ENCODE measurements at places on chromosomes 16 and 17. TPM values are rescaled to one million over a fixed set of nuclear protein-coding genes. Genes with fewer than 3 reads are reported as not detected.

The ATP1B2 gene
- not detected for total RNA-seq

DNA sequence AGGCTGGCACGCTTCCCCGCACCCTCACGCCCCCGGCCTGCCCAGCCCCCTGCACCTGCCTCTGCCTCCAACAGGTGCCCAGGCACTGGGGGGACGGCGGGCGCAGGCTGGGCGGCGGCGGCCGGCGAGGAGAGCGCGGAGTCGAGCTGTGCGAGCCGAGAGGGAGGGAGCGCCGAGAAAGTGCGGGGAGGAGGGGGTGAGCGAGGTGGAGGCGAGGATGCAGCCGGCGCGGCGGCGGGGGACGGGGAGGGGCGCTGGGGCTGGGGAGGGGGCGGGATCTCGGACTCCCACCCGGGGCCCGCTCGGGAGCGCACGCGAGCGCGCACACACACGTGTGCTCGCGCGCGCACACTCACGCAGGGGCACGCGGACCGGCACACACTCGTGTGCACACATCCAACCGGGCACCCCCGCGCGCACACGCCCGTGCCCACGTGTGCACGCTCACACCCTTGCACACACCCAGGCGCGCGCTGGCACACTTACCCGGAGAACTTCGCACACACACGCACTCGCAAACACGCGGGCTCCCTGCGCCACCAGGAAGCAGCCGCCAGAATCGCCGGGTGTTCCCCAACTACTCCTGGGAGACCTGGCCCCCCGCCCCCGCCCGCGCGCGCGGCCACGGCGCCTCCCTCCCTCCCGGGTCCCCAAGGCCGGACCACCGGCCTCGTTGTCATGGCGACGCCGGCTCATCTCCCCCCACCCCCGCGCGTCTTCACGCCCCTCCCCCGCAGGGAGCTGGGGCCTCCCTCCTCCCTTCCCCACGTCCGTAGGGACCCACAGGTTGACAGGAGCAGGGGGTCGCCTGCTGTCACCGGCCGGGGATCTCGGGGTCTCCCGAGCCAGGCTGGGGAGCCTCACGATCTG, at the start of gene DOC2A:
Gene DOC2A (minus strand): TSS at position 184 of the 870 bp plus-strand sequence. CDS start 805 bp downstream, outside the sequence.
- DNase-seq = no peak
- peaks cover 6% of the 10 kb centered on the region for H3K36me3 ChIP-seq
- H3K4me1 ChIP-seq = no peaks in the 10 kb centered on the region
- H3K27me3 ChIP-seq = peaks cover 27% of the 10 kb centered on the region
- H3K4me3 ChIP-seq = peak within 1 kb of the TSS; percentile 48

DNA sequence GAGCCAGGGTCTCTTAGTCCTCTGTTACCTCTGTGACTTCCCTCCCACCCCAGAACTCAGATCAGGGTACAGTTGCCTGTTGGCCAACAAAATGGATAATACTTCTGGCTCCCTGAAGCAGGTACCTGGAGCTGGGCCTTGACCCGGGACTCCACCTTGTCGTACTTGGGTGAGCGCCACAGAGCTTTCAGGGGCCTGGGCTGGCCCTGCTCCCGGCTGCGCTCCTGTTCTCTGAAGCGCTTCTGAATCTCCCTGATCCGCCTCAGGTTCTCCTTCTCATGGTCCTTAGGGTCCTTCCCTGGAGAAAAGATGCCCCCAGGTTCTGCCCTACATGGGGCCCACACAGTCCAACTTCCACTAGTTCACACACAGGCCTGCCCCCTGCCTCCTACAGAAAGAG, 1.7 kb downstream of the ENKD1 start:
- H3K36me3 ChIP-seq = peaks cover 4% of the 10 kb centered on the region
- no peak overlapping the region for H3K27ac ChIP-seq
- no peaks in the 10 kb centered on the region for H3K4me1 ChIP-seq
- H3K27me3 ChIP-seq = no peaks in the 10 kb centered on the region
- no peak overlapping the region for H3K4me3 ChIP-seq

The SULT1A1 gene
- total RNA-seq = 4.2 TPM

GRCh38 chr17:65901394-65901793, 290.5 kb downstream of the CEP112 start:
- H3K27me3 ChIP-seq = no peaks in the 10 kb centered on the region
- DNase-seq = no peak
- no peaks in the 10 kb centered on the region for H3K4me1 ChIP-seq

Measured in MCF 10A (cell line).